Right cardiac atrium (tissue), 5 donors: ENCODE measurements at places on chromosomes 16 and 17. TPM values are rescaled to one million over a fixed set of nuclear protein-coding genes. Genes with fewer than 3 reads are reported as not detected.

GRCh38 chr17:75031972-75032719 lies 14.6 kb downstream of the ATP5PD start:
- DNase-seq: peak; percentile 83

- no peak for DNase-seq
Measured at GRCh38 chr16:84810518-84811273, 9.1 kb upstream of the CRISPLD2 start.

GRCh38 chr17:9646546-9646885 lies 1.2 kb downstream of the USP43 start:
- DNase-seq: no peak

DNA sequence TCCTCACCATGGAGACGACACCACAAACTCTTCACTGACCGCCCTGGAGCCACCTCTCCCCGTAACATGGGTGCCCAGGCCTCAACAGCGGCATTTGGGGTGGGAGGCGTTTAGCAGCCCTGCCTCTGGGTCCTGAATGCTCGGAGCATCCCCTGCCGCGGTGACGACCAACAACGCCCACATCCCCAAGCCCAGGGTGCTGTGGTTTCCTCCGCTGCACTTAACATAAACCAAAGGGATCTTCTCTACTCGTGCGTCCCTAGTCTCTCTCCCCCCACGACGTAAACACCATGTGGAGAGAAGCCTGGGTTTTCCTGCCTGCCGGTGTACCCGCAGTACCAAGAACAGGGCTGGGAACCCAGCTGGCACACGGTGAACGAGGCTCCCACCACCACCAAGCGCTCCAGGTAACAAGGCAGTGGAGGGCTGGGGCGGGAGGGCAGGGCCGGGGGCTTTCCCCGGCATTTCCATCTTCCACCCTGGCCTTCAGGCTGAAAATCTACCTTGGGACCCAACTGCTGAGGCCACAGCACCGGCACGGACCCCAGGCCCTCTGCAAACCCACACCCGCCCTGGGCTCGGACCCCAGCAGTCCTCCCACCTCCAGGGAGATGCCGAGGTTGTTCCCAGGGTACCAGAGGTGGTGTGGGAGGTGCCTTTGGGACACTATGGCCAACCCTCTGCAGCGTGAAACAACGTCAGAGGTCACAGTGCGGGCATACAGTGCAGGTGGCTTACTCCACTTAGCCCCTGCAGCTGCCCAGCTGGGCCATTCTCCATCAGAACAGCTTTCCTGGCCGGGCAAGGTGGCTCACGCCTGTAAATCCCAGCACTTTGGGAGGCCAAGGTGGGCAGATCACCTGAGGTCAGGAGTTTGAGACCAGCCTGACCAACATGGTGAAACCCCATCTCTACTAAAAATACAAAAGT lies 54.3 kb downstream of the TIMM22 start:
- peak; percentile 44 for DNase-seq

The CCDC200 gene
- 0.16 TPM for polyA plus RNA-seq

GRCh38 chr16:85274924-85275323 lies 162.7 kb upstream of the CIBAR2 start:
- DNase-seq: no peak

The CA7 gene
- not detected for polyA plus RNA-seq

The CDRT15 gene
- not detected for polyA plus RNA-seq

- no peak for DNase-seq
Measured at GRCh38 chr17:76872874-76873221, 4.6 kb downstream of the MGAT5B start.

- no peak for DNase-seq
Measured at GRCh38 chr16:27838536-27839175, 224.9 kb downstream of the GSG1L start.

The SYNGR3 gene
- 1.4 TPM for polyA plus RNA-seq

The KRTAP16-1 gene
- not detected for polyA plus RNA-seq

DNA sequence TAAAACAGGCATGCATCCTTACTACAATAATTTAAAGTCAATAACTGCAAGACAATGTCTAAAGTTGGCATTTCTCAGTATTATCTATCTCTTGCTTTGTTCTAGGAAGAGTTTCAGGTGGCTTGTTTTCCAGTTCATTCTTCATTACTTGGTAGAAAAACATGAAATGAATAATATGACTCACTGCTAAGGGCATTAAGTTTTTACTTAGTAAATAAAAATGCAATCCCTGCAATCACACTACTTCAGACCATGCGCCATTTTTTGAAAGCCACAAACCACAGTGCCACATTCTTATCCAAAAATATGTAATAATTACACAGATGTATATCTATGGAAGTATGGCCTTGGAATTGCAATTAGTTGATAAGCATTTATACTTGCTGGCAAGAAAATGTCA lies 55.4 kb downstream of the CREBBP start:
- no peak for DNase-seq

- peak; percentile 71 for DNase-seq
Measured at GRCh38 chr17:56912105-56912999, 1.5 kb downstream of the TRIM25 start.

DNA sequence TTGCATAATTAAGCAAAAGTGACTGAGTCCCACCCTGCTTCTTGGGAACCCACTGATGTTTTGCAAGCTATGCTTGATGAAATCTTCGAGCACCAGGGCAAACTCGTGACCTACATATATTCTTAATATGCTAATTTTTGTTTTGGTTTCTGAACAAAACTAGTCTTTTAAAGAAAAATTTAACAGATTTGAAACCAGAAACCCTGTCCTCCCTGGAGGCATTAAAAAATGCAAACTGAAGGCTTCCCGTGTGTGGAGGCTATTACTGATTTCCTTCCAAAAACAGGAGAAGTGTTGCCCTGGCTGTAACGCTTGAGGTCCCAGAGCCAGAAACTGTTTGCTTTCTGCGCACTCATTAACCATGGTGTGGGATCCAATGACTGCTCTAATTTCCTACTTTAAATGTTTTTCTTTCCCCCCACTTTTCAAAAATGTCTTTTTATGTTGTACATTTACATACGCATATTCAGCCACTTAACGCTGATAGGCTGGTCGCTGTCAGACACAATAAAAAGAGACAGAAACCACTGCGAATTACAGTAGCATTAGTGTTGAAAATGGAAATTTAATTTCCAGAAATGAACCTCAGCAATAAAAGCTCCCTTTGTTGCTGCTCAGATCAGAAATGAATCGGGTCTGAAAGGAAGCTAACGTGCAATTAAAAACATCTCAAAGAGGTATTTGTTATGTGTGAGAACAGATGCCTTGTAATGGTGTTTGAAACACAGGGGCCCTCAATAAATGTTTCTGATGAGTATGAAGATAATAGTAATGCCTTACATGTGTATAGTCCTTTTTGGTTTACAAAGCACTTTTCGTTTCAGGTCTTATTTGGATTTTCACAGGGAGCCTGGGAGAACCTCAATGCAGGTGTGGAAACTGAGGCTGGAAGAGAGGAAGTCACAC lies 39.9 kb upstream of the IRX6 start:
- DNase-seq: no peak

GRCh38 chr17:47427985-47428384 lies 102.9 kb upstream of the NPEPPS start:
- no peak for DNase-seq

The MYH1 gene
- polyA plus RNA-seq: not detected

- no peak for DNase-seq
Measured at GRCh38 chr17:40374821-40375498, 10.4 kb upstream of the GJD3 start.

DNA sequence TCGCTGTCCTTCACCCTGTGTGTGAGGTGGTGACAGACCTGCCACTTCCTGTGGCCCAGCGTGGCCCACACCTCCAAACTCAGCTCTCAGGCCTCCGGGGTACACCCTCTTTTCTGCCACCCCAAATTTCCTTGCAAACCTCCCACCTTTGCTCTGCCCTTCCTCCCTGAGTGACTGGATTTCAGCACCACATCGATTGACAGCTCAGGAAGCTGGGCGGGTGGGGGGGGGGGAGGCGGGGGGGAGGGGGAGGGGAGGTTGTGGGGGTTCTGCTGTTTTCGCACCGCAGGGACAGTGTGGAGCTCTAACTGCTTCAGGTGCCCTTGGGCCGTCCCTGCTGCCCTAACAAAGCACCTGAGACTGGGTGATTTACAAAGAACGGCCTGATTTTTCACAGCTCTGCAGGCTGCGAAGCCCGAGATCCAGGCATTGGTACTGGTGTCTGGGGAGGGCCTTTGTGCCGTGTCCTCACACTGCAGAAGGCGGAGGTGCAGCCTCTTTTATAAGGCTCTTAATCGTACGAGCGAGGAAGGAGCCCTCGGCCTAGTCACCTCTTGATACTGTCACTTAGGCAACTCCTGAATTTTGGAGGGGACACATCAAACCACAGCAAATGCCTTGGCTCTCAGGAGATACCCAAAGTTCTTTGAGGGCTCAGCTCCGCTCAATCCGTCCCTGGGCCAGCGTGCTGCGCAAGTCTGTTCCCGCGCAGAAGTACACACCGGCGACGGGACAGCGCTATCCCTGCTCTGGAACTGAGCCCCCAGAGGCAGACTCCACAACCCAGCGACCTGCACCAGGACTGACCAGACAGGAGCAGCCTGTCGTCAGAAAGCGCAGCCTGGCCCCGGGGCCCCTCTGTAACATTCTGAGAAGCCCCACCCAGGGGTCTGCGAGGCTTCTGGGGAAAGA lies 3.6 kb downstream of the NDUFAF8 start:
- peak; percentile 45 for DNase-seq

The GALR2 gene
- not detected for polyA plus RNA-seq

The USH1G gene
- polyA plus RNA-seq: 0.23 TPM

DNA sequence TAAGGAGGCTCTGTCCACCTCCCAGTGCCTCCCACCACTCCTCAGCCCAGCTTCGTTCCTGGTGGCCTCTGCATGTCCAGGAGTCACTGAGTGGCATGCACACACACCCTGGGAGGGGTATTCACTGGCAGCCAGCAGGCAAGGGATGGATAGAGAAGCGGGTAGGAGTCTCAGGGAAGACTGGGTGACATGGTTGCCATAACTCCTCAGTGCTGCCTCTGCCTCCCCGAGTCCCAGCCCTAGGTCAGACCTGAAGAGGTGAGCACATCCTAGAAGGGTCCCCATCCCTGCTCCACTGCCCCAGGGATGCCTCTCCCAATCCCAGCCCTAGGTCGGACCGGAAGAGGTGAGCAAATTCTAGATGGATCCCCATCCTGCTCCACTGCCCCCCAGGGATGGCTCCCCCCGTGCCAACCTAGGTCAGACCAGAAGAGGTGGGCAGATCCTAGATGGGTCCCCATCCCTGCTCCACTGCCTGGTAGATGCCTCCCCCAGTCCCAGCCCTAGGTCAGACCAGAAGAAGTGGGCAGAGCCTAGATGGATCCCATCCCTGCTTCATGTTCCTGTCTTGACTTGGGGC lies 197.0 kb downstream of the IRF8 start:
- no peak for DNase-seq

DNA sequence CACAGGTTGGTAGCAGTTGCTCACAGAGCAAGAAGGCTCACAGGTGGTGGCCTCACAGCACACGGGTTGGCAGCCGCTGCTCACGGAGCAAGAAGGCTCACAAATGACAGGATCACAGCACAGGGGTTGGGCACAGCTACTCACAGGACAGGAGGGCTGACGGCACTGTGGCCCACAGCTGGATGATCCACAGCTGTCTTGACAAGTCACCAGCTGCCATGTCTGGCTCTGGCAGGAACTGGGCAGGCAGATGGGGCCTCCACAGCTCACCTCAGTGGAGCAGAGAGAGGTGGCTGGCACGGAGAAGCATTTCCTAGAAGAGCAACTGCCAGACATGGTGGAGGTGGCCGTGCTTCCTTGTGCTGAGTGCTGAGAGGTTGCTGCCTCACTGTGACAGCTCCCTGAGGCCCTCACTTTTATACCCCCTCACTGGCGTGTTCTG lies at the start of gene KRTAP16-1:
KRTAP16-1 (minus strand) TSS at position 392 of the 442 bp plus-strand sequence; CDS start at position 336, 56 bp downstream.
- no peak for DNase-seq

GRCh38 chr17:19703106-19703827 lies 13.1 kb downstream of the SLC47A2 start:
- no peak for DNase-seq

DNA sequence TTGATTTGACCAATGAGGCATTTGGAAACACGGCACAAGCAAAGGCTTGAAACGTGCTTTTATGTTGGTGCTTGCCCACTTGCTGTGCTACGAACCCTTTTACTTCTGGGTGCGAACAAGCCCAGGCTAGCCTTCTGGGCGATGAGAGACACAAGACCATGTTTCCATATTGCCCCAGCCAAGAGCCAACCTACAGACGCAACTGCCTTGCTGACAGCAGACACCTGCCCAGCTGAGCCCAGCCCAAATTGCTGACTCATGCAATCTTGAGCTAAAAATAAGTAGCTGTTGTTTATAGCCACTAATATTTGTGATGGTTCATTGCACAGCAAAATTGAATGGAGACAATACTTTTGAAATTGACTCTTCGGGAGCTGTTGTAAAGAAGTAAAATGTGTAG lies 464.5 kb downstream of the WWOX start:
- no peak for DNase-seq

The KRTAP9-4 gene
- not detected for polyA plus RNA-seq
